ENCODE measurements at places on chromosomes 3 and 15. TPM values are rescaled to one million over a fixed set of nuclear protein-coding genes. Genes with fewer than 3 reads are reported as not detected.

The TMEM207 gene
- total RNA-seq, result not detected

- DNase-seq, result no peak
- H3K36me3 ChIP-seq, result no peaks in the 10 kb centered on the region
- no peaks in the 10 kb centered on the region for H3K27me3 ChIP-seq
- no peak overlapping the region for H3K27ac ChIP-seq
Measured at GRCh38 chr3:177150970-177151627, 46.2 kb downstream of the TBL1XR1 start.

The CYP19A1 gene
- total RNA-seq, result 95.7 TPM

GRCh38 chr3:31116651-31117050 is 222.2 kb upstream of the GADL1 start:
- DNase-seq, result no peak
- H3K27me3 ChIP-seq, result no peaks in the 10 kb centered on the region
- no peak overlapping the region for H3K27ac ChIP-seq
- H3K36me3 ChIP-seq, result no peaks in the 10 kb centered on the region
- H3K4me1 ChIP-seq, result no peaks in the 10 kb centered on the region

The MFN1 gene
- total RNA-seq, result 25.1 TPM

The SH2D7 gene
- total RNA-seq, result not detected

- H3K27me3 ChIP-seq, result no peaks in the 10 kb centered on the region
- no peak overlapping the region for H3K27ac ChIP-seq
- H3K36me3 ChIP-seq, result peaks cover 4% of the 10 kb centered on the region
- no peak overlapping the region for H3K4me3 ChIP-seq
- no peak for DNase-seq
Measured at GRCh38 chr3:126734106-126734723, 30.2 kb downstream of the CHCHD6 start.

- no peak overlapping the region for H3K27ac ChIP-seq
- H3K4me3 ChIP-seq, result no peak overlapping the region
- no peaks in the 10 kb centered on the region for H3K4me1 ChIP-seq
- DNase-seq, result peak; percentile 21
Measured at GRCh38 chr15:82312586-82313349, 36.5 kb downstream of the GOLGA6L10 start.

- no peaks in the 10 kb centered on the region for H3K4me1 ChIP-seq
- no peak overlapping the region for H3K4me3 ChIP-seq
- no peaks in the 10 kb centered on the region for H3K36me3 ChIP-seq
- H3K27ac ChIP-seq, result no peak overlapping the region
- no peaks in the 10 kb centered on the region for H3K27me3 ChIP-seq
- DNase-seq, result no peak
Measured at GRCh38 chr15:35043373-35044095, 41.6 kb downstream of the NANOGP8 start.

GRCh38 chr3:57402675-57403074 is 110.2 kb upstream of the ASB14 start:
- H3K27ac ChIP-seq, result no peak overlapping the region
- H3K27me3 ChIP-seq, result no peaks in the 10 kb centered on the region
- no peaks in the 10 kb centered on the region for H3K4me1 ChIP-seq
- no peak overlapping the region for H3K4me3 ChIP-seq

DNA sequence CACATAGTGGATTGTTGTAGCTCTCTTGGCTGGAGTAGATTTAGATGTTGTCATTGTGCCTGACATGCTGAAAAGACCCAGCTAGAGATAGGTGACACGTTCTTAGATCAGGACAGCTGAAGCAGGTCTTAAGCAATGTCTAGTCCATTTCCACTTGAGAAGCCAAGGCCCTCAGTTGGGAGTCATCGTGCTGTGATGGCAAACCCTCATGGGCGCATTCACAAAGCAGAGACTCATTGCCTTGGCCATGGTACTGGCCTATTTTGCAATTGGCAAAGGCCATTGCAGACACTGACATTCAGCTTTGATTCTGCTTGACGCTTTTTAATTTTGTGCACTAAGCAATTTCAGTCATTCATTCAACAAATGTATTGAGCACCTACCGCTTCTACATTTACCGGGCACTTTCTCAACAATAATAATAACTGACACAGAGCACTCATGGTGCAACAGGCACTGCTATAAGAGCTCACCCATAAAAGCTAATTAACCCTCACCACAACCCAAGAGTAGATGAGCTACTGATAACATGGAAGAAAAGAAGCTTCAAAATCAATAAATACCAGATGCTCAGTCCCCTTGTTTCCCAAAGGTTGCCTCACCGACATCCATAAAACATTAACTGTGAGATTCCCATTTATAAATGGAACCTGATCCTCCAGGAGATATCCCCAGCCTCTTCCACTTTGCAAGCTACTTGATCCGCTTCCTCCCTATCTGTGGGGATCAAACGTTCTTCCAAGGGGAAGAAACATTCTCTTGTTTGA is 200.1 kb downstream of the TLE3 start:
- H3K4me1 ChIP-seq, result no peaks in the 10 kb centered on the region

DNA sequence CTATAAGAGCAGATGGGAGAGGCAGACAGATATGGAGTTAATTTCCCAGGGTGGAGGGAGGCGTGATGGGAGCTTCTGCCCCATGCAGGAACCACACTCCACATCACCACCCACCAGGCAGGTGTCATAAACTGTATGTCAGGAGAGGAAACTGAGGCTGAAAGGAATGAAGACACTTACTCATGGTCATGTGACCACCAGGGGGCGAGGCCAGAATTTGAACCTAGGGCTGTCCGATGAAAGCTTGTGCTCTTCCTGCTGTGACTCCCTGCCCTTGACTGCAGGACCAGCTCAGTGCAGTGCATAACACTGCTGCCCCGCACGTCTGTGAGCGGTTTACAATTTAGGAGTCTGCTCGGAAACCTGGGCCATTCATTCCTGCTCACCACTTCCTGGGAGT is 28.8 kb downstream of the NUP210 start:
- H3K36me3 ChIP-seq, result no peaks in the 10 kb centered on the region
- no peaks in the 10 kb centered on the region for H3K27me3 ChIP-seq
- H3K4me3 ChIP-seq, result no peak overlapping the region
- H3K27ac ChIP-seq, result no peak overlapping the region

The CADPS gene
- total RNA-seq, result not detected

GRCh38 chr3:77837456-77838025 is 797.6 kb downstream of the ROBO2 start:
- no peak overlapping the region for H3K4me3 ChIP-seq
- no peaks in the 10 kb centered on the region for H3K27me3 ChIP-seq
- H3K27ac ChIP-seq, result no peak overlapping the region
- H3K36me3 ChIP-seq, result no peaks in the 10 kb centered on the region

The DNAJA4 gene
- 3.5 TPM for total RNA-seq
